ENCODE measurements at places on chromosomes 4 and X. TPM values are rescaled to one million over a fixed set of nuclear protein-coding genes. Genes with fewer than 3 reads are reported as not detected.

DNA sequence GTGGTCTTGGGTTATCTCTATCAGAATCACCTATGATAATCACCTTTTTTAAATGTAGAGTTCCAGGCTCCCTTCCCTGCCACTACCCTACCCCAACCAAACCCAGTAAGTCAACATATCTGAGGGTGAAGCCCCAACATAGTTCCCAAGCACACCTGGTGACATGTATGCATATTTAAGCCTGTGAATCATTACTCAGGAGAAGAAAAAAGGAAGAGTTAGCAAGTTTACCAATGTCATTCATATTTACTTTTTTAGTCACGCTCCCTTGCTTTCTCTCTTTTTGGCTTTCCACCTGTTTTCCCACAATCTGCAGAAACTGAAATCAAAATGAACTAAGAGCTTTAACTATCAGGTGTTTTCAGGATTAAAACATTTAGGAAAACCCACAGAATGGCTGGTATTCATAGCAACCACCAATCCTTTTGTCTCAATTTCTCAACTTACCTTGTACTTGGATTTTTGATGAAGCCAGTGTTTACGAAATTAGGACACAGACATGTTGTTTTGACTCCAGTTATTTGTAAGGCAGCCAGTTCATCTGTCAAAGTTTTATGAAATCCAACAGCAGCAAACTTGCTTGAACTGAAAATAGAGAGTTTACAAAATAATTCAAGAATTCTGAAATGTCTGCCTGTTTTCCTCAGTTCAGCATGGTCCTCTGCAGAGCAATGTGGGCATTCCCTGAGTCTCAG, 34.0 kb downstream of the HSD17B11 start:
- DNase-seq = no peak

DNA sequence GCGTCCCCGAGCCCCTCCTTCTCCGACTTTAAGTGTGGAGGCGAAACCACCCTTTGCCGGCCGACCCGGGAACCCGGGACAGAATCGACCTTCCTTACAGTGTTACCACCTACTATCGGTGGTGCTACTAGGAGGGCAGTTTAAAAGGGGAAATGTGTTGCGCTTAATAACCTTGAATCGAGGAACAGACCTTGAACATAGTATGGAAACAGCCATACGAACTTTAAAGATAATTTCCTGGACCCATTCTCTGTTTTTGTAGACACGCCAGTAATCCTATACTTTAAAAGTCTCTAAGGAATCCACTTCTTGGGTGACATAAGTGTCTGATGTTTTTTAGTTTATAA, 1.5 kb downstream of the ING2 start:
- DNase-seq = no peak

- no peak for DNase-seq
Observed at GRCh38 chr4:151774324-151774723, 13.5 kb upstream of the GATB start.

DNA sequence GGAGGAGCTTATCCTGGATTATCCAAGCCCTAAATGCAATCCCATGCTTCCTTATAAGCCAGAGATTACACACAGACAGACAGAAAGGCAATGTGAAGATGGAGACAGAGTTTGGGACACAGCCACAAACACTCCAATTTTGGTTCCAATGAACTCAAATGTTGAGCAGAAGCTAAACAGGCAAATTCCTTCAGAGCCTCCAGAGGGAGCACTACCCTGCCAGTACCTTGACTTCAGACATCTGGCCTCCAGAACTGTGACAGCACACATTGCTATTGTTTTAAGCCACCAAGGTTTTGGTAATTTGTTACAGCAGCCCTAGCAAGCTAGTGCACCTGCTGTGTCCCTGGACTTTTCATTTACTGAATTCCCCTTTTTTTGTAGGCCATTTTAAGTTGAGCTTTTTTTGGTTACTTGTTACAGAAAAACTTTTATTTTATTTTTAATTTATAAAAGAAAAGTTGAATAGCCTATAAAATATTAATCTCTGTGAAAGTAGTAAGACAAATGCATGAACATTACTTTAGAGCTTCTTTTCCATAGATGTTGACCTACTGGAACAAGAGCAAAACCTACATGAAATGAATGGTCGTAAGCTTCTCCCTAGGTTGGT, 33.4 kb upstream of the SRD5A3 start:
- DNase-seq = peak; percentile 46

DNA sequence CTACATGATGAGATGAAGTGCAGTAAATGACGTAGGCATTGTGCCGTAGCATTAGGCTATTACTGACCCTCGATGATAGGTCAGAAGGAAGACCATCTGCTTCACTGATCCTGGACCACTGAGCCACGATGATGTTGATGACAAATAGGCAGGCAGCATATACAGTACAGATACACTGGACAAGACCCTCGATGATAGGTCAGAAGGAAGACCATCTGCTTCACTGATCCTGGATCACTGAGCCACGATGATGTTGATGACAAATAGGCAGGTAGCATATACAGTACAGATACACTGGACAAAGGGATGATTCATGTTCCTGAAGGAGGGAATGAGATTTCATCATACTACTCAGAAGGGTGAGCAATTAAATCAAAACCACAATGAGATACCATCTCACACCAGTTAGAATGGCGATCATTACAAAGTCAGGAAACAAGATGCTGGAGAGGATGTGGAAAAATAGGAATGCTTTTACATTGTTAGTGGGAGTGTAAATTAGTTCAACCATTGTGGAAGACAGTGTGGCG, 50.9 kb downstream of the BEND4 start:
- DNase-seq = no peak

DNA sequence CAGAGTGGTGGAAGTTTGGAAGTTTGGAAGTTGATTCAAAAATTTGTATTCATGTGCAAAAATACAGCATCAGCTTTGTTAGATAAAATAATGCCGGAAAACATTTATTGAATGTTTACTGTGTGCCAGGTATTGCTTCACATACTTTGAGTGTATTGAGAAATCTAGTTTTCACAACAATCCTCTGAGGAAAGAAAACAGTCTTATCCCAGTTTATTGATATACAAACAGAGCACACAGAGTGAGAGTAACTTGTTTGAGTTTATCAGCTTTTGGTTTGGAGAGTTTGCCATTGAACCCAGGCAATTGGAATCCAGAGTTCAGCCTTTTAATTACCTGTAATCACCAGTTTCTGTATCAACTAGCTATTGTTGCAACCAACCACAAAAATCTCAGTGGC, 127.2 kb upstream of the RPS6KA3 start:
- no peak for DNase-seq

DNA sequence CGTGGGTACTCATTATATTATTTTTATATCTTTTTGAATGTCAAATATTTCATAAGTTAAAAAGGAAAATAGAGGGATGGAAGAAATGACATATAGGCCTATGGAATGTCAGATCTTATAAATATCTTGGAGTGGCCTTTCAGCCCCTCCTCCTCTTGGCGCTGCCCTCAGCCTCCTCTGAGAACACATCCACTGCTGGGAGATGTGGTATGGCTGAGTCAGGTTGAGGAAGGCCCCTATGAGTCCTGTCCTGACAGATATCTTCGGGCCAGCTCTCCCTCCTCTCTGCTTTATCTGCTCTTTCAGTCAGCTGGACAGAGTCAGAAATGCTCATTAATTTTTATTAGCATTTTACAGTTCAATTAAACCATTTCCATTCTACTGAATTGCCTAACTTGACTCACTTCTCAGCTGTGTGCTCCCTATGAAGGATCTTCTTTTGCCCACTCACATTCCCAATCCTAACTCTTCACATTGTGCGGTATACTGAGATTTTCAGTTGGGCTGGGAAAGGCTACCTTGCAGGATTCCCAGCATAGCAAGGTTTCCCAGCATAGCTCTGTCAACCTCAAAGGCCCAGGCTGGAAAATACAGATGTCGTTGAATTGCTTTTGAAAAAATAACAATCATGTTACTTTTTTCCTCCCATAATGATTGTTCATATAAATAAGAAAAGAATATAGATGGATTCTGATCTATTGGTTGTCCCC, 128.0 kb downstream of the ARHGEF9 start:
- no peak for DNase-seq

- no peak for DNase-seq
Observed at GRCh38 chrX:72568406-72569092, 4.1 kb downstream of the HDAC8 start.

DNA sequence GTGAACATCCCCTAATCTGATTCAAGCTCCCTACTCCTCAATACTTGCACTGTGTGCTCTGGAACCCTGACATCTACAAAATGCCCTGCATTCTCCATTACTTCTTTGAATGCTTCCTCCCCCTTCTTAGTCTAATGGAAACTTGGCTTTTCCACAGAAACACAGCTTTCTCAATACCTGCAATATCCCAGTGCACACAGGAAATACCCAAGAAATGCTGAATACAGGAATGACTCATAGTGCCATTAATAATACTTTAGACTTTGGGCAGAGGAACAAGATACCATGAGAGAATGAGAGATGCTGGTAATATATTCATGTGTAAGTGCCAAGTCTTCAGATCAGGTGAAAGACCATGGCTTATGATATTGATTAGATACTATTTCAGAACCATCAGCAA, 5.6 kb downstream of the QRFPR start:
- no peak for DNase-seq

DNA sequence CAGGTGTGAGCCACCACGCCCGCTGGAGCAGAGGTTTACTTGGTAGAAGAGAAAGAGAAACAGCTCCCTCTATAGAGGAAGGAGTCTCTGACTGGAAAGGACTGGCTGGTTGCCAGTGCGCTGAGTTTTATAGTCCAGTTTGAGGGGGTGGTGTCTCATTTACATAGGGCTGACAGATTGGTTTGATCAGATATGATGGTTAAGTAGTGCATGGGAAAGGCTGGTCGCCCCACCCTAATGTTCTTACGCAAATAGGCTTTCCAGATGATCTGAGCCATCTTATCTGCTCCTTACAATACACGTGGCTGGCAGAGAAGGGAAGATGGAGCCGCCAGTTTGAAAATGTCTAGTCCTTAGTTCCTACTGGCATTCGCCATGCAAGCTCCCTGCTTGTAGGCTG, 439.5 kb downstream of the NAF1 start:
- no peak for DNase-seq

DNA sequence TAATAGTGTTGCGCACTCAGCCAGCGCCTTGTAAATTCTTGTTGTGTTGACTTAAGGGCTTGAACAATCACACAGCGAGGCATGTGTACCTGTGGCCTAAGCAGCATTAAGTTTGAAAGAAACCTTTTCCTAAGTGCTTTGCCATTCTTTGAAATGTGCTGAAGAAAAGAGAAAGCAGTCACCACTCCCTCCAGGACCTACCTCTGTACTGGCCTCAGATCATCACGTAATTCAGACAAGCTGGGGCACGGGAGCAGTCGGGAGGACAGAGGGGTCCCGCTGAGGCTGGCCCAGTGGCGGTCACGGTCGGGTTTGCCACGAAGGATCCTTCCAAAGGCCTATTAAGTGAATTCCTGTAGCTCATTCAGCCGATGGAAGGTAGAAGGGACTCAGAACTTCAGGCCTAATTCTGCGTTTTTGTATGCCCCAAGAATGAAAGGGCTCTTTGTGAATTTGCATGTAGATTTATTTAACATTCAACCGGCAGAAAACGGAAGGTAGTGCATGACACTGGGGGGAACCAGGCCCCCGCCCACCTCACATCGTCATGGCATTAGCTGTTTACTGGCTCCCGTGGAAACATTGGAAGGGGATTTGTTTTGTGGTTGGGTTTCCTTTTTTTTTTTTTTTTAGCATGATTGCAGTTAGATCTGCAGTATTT, 106.3 kb downstream of the TRAPPC11 start:
- no peak for DNase-seq

DNA sequence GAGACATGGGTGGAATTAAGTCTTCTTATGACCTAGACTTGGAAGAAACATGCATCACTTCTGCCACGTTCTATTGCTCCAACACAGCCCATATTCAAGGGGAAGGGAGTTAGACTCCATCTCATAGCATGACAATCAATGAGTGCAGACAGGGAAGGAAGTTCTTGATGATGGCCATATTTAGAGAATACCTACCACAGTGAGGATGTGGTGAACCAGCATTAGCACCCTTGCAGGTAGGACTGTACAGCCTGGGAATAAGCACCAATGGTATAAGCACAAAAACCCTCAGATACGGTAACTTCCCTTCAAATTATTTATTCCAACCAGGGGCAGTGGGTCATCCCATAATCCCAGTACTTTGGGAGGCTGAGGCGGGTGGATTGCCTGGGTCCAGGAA, 29.8 kb downstream of the PAGE2 start:
- DNase-seq = peak; percentile 44

GRCh38 chr4:135185256-135185655, 983.7 kb upstream of the PABPC4L start:
- no peak for DNase-seq

- no peak for DNase-seq
Observed at GRCh38 chr4:16897991-16898827, at the start of gene LDB2. Gene LDB2, minus strand, starts transcription at chr4:16898645.

DNA sequence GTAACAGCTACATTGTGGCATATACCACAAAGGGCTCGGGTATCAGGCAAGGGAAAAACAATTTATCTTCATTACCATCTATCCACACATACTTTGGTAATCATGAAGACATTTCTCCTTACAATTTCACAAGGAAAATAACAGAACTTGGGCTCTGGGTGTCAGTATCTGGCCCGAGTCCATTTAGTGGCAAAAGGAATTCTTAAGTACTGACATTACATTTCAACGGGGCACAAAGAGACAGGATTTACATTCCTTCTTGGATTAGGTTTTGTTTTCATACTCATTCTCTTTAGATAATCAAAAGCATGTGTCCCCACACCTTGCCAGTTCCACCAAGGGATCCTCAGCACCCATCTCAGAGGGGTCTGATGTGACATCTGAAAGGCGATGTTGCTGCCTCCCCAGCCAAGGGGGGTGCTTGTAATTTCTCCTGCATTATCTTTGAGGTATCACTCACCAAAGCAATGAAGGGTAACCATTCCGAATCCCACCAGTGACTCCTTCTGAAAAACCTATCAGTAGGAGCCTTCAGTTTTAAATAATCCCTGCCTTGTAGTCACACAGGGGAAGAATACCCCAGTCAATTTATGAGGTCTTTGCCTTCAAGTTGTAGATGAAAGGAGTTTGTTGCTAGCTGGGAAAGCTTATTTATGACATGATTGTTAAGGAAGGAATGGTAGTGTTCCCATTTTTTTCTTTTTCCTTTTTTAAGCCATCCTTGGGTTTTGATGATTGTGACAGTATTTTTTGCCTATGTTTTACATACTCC, 118.6 kb downstream of the PALLD start:
- DNase-seq = no peak

- no peak for DNase-seq
Observed at GRCh38 chrX:16464369-16464768, 185.6 kb upstream of the S100G start.

DNA sequence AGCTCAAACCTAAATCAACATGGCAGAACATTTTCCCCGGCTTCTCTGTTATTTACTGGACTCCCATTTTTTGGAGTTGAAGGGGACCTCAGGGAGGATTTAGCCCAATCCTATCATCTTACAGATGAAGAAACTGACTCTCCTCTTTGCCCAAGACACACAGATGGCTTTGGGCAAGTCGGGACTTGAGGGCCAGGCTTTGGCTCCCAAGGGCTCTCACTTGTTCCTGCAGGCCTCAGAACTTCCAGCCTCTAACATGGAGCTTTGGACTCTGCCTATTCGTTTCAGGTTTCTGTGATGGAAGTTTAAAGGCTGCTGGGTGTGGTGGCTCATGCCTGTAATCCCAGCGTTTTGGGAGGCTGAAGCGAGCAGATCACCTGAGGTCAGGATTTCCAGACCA, 59.5 kb downstream of the RHOH start:
- no peak for DNase-seq

Gene ANKRD17
- 45.8 TPM for total RNA-seq

Gene CT47B1
- total RNA-seq = not detected

Gene MORC4
- 5.7 TPM for total RNA-seq

Gene F8A3
- total RNA-seq = 10.8 TPM

Gene OTUD6A
- total RNA-seq = not detected

Gene UGT2B11
- total RNA-seq = not detected

Gene ZNF157
- total RNA-seq = 0.32 TPM
